ENCODE measurements at places on chromosomes 4 and X.

- no peak for DNase-seq
Observed at GRCh38 chr4:172514801-172515200, 653.8 kb upstream of the GALNT7 start.

- no peak for DNase-seq
Observed at GRCh38 chrX:86102341-86102740, 45.9 kb upstream of the DACH2 start.

- DNase-seq, result no peak
Observed at GRCh38 chr4:178462710-178463109, 1020.5 kb upstream of the AGA start.

GRCh38 chrX:143781103-143781502 is 60.6 kb upstream of the SPANXN2 start:
- DNase-seq, result no peak

DNA sequence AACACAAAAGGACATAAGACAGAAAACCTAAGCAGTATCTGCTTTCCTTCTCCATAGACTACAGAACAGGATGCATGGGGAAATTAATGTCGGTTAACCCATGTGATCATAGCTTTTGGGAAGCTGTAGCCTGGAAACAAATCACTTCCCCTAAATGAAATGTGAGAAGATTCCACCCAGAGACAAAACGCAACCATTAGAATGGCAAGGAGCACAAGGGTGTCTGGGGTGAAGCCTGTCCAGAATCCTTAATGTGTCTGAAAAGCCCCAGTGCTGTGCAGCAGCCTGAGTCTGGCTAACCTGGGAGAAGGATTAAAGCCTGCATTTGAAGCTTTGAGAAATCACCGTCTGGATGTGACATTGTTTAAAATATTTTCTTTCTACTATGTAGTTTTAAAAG is 213.3 kb downstream of the ANKRD50 start:
- peak; percentile 4 for DNase-seq

DNA sequence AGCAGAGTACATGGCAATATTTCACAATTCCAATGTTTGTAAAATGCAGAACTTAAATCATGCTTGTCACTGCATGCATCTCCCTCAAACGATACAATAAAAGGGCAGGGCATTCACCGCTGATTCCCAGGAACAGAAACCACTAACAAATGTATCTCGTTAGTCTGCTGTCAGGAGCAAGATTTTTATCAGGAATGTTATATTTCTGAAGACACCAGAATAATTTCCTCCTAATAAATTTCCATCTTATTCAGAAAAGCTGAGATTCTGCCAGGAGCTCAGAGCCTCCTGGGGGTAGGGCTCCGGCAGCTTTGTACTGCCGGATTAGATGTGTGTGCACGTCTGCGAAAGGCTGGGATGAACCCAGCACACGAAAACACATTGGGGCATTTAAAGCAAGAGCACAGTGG is 54.0 kb upstream of the LDB2 start:
- no peak for DNase-seq

DNA sequence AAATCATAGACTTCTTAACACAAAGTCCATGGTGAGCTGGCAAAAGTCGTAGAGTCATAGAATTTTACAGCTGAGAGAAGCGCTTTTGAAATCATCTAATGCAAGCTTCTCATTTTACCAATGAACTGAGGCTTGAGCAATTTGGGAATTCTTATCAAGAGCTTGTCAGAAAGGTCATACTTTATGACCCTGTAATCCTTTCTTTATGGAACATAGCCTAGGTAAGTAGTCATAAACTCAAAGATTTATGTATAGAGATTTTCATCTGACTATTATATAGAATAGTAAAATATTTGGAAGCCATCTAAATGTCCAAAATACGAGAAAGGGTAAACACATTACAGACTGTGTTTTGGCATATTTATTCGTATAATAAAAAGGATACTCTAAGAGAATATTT is 563.5 kb downstream of the PCDH7 start:
- DNase-seq, result no peak

DNA sequence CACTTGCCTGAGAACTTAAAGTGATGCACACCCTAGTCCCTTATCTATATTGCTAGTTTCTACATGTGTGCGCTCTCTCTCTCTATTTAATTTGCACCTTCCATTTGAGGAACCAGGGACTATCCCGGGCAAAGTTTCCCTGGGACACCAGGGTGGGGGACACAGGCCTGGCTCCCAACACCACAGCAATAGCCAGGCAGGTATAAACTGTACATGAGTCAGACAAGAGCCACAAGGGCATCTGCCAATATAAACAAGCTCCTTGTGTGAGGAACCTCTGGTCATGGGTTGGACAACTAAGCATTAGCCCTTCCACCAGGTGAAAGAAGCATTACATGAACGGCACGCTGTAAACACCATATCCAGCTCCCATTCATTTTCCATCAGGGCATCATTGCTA is 455.5 kb downstream of the STIM2 start:
- DNase-seq, result no peak

- no peak for DNase-seq
Observed at GRCh38 chr4:25213347-25213979, 20.4 kb upstream of the PI4K2B start.

DNA sequence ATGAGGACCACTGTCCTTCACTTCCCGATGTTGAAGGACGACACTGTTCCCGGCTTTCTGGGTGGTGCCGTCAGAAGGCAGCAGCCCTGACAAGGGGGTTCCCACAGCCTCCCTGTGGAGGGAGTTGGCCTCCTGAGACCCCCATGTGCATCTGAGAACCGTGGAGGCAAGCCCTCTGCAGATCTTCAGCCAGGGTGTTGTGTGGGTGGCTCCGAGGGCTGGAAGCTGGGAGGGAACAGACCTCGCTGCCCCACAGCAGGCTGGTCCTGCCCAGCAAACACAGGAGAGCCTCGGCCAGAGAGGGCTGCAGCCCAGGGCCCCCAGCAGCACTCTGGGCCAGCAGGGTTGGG is 16.2 kb downstream of the DGKQ start:
- no peak for DNase-seq

GRCh38 chrX:40300286-40300890 is 202.6 kb upstream of the BCOR start:
- no peak for DNase-seq

GRCh38 chrX:80022363-80023031 is 7.9 kb downstream of the TBX22 start:
- no peak for DNase-seq

- DNase-seq, result no peak
Observed at GRCh38 chrX:153862369-153863250, 23.4 kb downstream of the L1CAM start.

DNA sequence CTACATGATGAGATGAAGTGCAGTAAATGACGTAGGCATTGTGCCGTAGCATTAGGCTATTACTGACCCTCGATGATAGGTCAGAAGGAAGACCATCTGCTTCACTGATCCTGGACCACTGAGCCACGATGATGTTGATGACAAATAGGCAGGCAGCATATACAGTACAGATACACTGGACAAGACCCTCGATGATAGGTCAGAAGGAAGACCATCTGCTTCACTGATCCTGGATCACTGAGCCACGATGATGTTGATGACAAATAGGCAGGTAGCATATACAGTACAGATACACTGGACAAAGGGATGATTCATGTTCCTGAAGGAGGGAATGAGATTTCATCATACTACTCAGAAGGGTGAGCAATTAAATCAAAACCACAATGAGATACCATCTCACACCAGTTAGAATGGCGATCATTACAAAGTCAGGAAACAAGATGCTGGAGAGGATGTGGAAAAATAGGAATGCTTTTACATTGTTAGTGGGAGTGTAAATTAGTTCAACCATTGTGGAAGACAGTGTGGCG is 50.9 kb downstream of the BEND4 start:
- no peak for DNase-seq

DNA sequence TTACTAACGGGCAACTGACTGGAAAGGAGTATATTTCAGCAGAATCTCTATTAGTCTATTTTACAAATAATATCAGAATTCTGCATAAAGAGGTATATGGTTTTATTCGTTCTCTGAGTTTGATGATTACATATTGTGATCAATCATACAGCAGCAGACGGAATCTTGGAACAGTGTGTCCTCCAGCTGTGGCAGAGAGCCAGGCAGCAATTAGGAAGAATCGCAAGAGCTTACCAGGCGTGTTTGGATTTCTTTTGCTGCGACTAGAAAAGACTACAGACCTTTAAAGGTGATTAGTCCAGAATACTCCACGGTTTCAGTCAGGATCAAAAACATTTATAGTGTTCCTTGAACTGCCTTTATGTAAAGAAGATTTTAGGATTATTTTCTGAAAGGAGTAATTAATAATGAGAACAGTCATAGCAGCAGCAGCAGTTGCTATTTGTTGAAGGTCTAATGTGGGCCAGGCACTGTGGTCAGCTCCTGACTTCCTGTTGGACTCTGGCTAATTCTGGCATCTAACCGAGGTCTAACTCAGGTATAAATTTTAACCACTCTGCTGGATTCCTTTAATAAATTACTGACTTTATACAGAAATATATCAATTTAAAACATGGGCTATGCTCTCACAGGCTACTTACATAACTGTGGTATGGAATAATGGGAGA is 225.3 kb upstream of the CXorf66 start:
- no peak for DNase-seq

GRCh38 chr4:125911481-125911880 is 596.7 kb downstream of the FAT4 start:
- no peak for DNase-seq

- peak; percentile 49 for DNase-seq
Observed at GRCh38 chrX:132612821-132613564, 124.2 kb upstream of the MBNL3 start.

DNA sequence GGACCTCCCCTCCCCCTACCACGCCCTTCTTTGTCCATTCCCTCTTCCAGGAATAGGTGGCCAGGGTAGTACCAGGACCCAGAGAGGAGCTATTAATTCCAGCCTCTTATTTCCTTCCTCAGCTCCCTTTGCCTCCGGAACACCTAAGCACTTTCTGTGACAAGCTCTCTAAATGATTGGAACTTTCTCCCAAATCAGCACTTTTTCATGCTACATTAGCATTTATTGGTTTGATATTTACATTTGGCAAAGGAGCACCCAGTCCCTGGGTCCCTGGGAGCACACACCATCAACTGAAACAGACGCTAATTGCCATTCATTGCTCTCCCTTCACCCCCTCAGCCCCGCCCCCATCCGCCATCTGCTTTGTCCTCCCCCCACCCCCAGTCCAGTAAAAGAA is 182.0 kb upstream of the BCOR start:
- DNase-seq, result no peak

GRCh38 chr4:183843248-183843671 is 61.8 kb upstream of the STOX2 start:
- DNase-seq, result no peak

DNA sequence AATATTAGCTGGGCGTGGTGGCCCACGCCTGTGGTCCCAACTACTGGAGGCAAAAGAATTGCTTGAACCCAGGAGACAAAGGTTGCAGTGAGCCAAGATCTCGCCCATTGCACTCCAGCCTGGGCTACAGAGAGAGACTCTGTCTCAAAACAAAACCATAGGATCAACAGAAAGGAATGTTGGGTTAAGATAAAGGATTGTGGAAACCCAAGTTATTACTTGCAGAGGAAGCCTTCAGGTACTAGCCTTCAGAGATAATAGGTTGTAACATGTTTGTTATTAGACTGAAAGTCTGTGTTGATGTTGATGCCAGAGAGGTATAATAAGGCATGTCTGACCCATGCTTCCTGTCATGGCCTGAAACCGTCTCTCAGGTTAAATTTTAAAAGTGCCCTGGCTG is 16.9 kb downstream of the SSX5 start:
- DNase-seq, result no peak

- no peak for DNase-seq
Observed at GRCh38 chrX:68842781-68843581, 14.2 kb downstream of the EFNB1 start.

- DNase-seq, result no peak
Observed at GRCh38 chr4:163620738-163621137, 126.2 kb downstream of the TMA16 start.

DNA sequence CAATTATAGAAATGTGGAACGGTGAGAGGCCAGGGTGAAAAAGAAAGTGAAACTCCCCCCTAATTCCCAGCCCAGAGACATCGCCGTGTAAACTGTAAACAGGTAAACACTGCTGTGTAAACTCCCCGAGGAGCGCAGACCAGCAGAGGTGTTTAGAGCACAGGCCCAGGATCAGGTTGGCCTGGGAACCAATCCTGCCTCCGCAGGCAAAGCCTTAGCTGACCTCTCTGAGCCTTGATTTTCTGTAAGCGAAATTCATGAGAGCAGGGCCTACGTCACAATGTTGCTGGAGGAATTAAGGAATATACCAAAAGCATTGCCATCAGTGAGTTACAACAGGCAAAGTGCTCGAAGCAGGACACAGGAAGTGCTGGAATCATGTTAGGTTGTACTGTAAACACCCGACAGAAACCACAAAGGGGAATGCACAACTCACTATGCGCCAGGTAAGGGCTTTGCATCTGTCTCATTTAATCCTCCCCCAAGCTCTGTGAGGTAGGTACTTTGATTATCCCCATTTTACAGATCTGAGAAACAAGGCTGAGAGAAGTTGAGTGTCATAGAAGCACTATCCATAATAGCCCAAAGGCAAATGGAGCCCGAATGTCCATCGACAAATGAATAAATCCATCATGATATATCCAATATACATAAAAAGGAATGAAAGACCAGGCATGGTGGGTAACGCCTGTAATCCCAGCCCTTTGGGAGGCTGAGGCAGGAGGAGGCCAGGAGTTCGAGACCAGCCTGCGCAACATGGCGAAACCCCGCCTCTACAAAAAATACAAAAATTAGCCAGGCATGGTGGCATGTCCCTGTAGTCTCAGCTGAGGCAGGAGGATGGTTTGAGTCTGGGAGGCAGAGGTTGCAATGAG is 30.7 kb upstream of the KIAA0232 start:
- DNase-seq, result no peak
